ENCODE measurements at places on chromosomes 1 and 21. TPM values are rescaled to one million over a fixed set of nuclear protein-coding genes. Genes with fewer than 3 reads are reported as not detected.

SPRR2A gene
- total RNA-seq: not detected

OLIG1 gene
- not detected for total RNA-seq

AQP10 gene
- not detected for total RNA-seq

DNA sequence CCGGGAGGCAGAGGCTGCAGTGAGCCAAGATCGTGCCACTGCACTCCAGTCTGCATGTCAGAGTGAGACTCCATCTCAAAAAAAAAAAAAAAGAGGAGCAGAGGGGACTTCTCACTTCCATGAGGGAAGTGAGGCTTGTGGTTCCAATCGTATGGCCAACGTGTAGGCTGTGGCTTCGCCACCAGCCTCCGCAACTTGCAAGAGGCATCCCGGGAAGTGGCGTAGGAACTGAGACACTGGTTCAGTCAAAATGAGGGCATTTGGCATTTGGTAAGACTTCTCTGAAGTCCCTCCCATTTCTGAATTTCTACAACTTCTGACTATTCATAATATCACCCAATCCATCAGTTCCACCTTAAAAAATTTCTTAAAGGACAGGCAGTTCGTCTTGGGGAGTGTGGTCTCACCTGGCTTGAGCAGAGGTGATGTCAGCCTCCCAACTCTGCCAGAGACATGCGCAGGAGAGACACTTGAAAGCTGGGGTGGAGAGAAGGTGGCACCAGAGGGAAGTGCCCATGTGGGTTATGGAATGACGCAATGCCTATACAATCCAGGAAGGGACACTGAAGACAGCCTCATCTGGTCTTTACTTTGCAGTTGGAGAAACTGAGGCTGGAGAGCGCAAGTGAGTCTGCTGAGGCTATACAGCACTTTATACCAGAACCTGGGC is 17.2 kb downstream of the KAZN start:
- H3K27me3 ChIP-seq: no peaks in the 10 kb centered on the region
- no peak for DNase-seq
- H3K36me3 ChIP-seq: no peaks in the 10 kb centered on the region
- H3K4me1 ChIP-seq: no peaks in the 10 kb centered on the region
- no peak overlapping the region for H3K4me3 ChIP-seq

DNA sequence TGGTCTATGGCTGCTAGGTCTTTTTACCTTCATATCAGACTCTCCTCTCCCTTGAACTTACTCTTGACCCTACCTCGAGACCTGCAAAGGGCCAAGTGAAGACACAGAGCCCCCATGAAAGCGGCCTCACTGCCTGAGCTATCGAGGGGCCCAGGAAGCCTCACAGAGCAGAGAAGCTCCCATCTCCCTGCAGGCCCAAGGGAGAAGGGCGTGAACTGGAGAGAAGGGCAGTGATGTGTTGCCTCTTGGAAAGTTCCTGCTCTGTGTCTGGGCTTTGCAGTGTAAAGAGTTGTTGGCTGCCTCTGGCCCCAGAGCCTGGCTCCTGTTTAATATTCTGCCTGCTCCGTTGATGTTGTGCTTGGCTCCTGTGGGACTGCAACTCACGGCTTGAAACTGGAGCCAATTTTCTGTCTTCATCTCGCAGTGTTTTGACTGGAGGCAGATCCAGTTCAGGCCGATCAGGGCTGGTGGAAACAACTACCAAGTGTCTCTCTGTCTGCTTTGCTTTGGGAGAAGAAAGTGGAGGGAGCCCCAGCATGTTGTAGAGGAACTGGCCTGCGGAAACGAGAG is 4.3 kb downstream of the SERTAD4 start:
- peak; percentile 89 for DNase-seq
- peaks cover 78% of the 10 kb centered on the region for H3K4me1 ChIP-seq
- H3K36me3 ChIP-seq: peaks cover 17% of the 10 kb centered on the region
- peak overlapping the region; percentile 98 for H3K27ac ChIP-seq
- no peaks in the 10 kb centered on the region for H3K27me3 ChIP-seq

GRCh38 chr1:55466921-55467320 is 251.8 kb upstream of the USP24 start:
- no peak overlapping the region for H3K4me3 ChIP-seq
- H3K27me3 ChIP-seq: no peaks in the 10 kb centered on the region
- no peak for DNase-seq
- no peak overlapping the region for H3K27ac ChIP-seq
- no peaks in the 10 kb centered on the region for H3K36me3 ChIP-seq

GRCh38 chr1:235954306-235955283 is 87.9 kb upstream of the LYST start:
- peaks cover 15% of the 10 kb centered on the region for H3K4me1 ChIP-seq
- peaks cover 1% of the 10 kb centered on the region for H3K36me3 ChIP-seq
- H3K27me3 ChIP-seq: no peaks in the 10 kb centered on the region
- no peak overlapping the region for H3K4me3 ChIP-seq
- no peak overlapping the region for H3K27ac ChIP-seq

GRCh38 chr1:182588500-182589396 is at the start of gene RNASEL:
Gene RNASEL, minus strand, starts transcription at chr1:182589256. Its CDS starts 2,450 bp downstream, at chr1:182586806.
- DNase-seq: peak; percentile 85
- H3K4me1 ChIP-seq: peaks cover 13% of the 10 kb centered on the region
- H3K36me3 ChIP-seq: peaks cover 2% of the 10 kb centered on the region

All from osteocyte (in vitro differentiated cells).